ENCODE measurements at places on chromosomes 1 and 21.

DNA sequence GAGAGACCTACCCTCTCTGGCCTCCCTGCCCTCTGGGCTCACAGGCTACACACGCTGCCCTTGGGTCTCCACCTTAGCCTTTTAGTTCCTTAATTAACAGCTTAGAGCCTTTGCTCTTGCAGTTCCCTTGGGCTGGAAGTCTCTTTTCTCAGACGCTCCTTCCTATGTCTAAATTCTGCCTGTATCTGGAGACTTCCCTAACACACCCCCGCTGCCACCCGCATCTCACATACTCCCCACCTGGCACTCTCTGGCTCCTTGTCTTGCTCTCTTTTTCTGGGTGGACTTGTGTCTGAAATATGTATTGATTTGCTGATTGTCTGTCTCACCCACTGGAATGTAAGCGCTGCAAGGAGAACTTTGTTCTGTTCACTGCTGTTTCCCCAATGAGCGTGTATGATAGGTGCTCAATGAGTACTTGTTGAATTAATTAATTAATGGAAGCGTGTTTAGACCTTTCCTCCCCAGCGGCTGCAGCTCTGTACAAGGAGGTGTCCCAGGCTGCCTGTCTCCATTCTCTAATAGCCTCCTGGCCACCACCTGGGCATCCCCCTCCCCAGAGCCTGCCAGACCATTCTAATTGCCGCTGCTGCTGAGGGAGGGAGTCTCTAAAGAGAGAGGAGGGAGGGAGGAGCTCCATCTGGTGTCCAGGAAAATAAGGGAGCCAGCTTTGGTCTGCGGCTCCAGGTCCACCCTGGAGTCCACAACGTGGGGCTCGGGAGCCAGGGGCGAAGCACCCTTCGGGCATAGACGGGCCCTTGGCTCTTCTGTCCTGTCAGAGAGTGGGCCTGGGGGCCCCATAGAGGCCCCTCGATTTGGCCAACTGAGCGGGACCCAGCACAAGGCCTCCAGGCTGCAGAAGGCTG, 95.4 kb downstream of the RNF220 start:
- peak; percentile 84 for DNase-seq

DNA sequence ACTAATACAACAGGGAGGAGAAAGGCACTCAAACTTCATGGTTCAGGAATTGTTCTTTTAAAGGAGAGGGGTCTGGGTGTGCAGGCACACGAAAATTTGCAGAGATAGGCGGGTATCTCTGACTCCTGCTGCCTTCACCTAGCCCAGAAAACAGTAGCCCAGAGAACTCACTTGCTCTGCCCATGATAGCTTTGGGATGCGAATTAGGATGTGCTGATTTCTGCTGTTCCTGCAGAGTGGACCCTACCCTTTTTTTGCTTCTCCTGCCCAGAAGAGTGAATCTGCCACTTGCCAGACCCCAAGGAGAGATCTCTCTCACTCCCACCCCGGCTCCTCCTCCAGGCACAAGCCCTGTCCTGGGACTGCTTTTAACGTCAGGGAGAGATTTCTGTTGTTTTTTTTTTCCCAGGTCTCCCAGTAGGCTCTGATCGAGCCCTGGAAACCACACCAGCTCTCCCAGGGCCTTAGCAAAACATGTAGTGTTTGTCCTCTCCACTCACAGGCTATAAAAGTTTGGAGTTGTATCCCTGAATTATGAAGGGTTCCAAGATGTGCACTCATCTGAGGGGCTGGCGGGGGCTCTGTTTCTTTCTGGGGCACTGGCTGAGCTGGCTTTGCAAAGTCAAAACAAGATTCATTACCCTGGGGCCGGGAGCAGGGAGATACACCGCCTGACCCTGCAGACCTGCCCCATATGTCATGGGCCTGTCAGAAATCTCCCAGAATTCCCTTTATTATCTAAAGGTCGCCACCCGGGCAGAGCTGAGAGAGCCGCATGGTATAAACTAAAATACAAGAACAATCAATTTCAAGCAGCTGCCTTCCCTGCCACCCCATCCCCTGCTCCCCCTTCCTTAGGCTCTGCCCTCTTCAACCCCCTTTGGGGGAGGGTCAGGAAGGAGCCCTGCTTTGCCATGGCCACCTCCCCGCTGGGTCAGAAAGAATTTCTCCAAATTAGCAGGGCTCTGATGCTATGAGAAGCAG, 17.9 kb downstream of the PLXNA2 start:
- DNase-seq = no peak

- no peak for DNase-seq
These were observed 91.8 kb upstream of the GJB5 start for GRCh38 chr1:34663031-34663430.

DNA sequence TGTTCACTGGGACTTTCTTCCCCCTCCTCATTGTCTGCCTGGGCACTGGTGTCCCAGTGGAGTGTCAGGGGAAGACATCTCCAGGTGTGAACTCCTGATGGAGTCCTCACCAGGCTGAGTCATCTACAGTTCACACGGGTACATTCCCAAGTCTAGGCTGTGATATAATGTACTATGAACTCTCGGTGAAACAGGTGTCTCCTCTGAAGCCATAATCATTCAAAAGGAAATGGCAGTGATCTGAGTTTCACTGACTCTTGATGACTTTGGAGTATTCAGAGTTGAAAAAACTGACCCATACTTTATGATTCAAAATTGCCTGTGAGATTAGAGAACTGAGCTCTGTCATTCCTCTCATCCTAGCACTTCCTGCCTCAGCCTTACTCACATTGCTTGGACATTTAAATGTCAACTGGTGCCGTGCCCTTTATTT, 9.1 kb downstream of the LAMC2 start:
- no peak for DNase-seq

DNA sequence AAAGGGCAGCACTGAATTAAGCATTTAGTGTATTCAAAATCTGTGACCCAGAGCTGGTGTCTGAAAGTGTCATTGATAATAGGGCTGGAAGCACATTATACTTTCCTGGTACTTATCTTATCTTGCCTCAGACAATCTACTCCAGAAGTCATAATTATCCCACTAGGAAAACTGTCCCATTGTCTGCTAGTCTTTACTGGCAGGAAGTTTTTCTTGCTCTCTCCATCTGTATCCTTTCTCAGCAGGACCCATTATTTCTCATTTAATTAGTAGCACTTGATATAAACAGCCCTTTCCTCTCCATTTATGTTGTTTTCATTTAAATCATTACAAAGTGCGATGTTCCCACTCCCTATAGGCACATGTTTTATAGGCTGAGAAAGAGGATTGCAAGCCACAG, 36.5 kb upstream of the BARHL2 start:
- DNase-seq = no peak

GRCh38 chr1:32651461-32652073, 559 bp downstream of the RBBP4 start:
- no peak for DNase-seq

DNA sequence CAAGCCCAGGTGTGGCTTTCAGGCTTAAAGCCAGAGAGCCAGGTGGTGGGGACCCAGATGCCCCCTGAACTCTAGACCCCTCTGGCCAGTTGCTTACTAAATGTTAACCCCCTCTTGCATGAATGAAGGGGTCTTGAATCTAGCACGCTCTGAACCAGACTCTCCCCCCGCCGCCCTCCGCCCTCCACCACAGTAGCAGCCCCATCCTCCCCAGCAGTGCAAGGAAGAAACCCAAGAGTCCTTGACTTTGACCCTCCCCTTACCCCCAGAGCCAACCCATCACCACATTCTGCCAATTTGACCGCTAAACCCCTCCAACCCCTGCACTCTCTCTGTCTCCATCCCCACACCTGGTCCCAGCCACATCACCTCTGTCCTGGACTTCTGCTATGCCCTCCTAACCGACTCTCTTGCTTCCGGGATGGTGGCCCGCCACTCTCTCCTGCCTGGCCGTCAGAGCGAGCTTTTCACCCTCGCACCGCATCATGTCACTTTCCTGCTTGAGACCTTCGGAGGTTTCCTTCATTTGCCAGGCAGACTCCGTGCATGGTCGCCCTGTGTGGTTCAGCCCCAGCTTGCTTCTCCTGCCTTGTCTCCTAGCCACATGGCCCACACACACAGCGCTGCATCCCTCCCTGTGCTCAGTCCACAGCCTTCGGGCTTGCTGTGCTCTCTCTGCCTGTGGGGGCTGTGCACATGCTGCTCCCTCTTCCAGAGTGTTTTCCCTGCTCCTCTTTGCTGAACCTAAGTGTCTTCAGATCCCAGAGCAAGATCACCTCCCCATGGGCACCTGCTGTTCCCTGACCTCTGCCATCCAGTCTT, 113.4 kb downstream of the HUNK start:
- no peak for DNase-seq

GRCh38 chr1:213844632-213845031, 143.1 kb upstream of the PROX1 start:
- DNase-seq = no peak

DNA sequence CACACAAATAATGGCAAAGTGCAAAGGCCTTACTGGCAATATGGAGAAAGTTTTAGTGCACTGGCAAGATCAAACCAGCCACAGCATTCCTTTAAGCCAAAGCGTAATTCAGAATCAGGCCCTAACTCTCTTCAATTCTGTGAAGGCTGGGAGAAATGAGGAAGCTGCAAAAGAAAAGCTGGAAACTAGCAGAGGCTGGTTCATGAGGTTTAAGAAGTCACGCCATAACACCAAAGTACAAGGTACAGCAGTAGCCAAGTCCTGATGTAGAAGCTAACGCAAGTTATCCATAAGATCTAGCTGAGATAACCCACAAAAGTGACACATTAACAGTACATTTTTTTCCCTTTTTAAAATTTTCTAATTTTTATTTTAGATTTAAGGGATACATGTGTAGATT, 57.1 kb downstream of the SLC27A3 start:
- DNase-seq = no peak

- DNase-seq = no peak
These were observed 25.4 kb downstream of the ASH1L start for GRCh38 chr1:155537193-155537592.

GRCh38 chr1:222589462-222590302, at the start of gene TAF1A:
Gene TAF1A (minus strand): TSS chr1:222589933.
- DNase-seq = peak; percentile 90

DNA sequence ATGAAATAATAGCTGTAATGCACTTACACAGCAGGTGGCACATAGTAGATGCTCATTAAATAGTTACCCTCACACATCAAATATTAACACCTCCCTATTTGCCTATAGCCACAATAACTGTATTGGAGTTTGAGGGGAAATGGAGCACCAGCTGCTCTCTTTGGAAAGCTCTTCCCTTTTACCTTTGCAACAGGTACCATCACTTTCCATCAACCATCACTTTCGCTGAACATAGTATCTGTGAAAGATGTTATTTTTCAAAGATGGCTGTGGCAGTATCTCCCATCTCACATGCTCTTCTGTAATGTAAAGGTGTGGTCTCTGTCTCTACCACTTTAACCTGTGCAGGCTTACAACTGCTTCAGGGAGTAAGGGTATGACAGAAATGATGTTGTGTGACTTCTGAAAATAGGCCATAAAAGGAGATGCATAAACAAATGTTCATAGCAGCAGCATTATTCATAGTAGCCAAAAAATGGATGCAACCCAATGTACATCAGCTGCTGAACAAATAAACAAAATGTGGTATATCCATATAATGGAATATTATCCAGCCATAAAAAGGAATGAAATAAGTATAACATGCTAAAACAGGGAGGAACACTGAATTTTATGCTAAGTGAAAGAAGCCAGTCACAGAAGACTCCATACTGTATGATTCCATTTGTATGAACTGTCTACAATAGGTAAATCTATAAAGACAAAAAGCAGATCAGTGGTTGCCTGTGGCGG, 288.3 kb downstream of the AKT3 start:
- no peak for DNase-seq

DNA sequence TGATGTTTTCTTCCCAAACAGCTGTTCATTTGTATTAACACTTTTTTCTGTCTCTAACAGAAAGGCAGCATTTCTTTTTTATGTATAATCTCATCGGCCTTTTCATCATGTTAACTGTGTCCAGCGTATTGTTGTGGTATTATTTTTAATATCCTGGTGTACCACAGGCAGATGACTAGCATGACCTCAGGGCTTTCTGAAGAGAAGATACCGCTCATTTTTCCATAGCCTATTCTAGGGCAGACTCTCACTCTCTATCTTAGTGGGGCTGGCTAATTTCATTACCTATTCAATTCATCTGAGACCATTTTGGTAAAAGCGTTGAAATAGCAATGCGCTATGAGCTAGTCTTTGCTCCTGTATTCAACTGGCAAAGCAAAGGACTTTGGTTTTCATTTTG, 209.9 kb downstream of the SDCCAG8 start:
- DNase-seq = no peak

GRCh38 chr1:232123775-232124659, 497.4 kb downstream of the DISC1 start:
- DNase-seq = no peak

GRCh38 chr1:4563586-4563985, 90.8 kb upstream of the AJAP1 start:
- no peak for DNase-seq

DNA sequence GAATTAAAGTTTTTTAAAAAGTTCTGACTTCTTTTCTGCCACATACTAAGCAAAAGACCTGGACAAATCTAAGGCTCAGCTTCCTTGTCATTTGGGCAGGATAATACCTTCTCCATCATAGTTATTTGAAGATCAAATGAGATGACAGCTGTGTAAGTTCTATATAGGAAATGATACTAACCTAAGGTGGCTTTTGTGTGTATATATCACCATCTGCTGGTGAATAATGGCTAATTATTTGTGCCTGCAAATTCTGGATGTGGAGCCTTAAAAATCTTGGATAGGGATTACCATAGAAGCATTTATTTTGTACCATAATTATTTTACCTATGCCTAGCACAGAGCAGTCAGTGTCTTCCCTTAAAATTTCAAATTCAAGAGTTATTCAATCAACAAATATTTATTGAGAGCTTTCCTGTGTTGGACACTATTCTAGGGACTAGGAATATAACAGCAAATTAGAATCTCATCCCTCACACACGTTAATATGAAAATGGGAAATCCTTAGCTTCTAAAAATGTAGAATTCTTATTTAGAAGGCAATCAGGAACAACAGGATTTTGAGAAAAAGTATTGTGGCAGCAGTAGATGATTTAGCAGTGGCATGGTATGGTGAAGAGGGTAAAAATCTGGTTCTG, 89.8 kb downstream of the TMEM200B start:
- peak; percentile 48 for DNase-seq

GRCh38 chr1:102798718-102799117, 309.6 kb downstream of the COL11A1 start:
- no peak for DNase-seq

DNA sequence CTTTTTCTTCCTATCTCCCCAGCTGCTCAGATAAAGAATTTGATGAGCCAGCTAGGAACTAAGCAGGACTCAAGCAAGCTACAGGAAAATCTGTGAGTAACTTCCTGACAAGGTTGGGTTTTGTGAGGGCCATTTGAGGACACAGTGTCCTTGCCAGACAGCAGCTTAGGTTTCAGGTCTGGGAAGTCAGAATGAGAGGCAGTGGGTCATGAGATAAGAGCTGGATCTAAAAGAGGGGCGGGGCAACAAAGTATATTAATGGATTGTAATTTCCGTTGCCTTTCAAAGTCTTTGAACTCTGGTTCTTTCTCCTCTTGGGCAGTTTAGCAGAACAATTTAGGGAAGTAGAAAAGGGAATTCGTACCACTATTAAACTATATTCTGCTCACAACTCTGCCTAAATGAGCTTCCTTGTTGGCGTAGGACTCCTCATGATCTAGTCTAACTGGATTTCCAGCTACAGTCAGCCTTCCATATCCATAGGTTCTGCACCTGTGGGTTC, 16.6 kb downstream of the STX12 start:
- DNase-seq = no peak
